ENCODE measurements at places on chromosomes 5 and 9.

DNA sequence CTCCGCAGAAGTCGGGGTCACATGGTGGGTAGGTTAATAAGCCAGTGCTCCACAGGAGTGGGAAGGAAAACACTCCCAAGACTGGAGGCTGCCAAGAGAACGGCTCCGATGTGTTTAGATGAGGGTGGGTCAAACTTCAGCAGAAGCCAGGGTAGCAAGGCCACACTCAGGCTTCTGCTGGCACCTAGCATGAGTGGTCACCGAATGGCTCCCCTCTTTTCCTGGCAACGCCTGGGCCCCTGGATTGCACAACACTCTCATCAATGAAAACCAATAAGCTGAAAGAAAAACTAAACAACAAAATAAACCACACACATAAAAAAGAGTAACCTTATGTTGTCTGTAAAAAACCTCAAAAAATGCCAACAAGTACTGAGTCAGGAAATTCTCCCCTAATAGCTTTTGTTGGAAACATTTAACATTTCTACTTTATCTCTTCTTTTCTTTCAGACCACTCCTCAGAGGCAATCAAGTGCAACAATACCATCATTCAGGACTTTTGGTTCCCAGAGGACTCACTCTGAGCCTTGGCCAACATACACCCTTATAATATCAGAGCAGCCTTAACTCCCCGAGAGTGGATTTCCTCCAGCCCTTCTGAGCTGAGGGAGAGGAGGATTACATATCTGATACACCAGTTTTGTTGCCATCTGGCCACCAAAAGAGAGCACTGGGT, 279.9 kb downstream of the ENC1 start:
- DNase-seq: no peak

DNA sequence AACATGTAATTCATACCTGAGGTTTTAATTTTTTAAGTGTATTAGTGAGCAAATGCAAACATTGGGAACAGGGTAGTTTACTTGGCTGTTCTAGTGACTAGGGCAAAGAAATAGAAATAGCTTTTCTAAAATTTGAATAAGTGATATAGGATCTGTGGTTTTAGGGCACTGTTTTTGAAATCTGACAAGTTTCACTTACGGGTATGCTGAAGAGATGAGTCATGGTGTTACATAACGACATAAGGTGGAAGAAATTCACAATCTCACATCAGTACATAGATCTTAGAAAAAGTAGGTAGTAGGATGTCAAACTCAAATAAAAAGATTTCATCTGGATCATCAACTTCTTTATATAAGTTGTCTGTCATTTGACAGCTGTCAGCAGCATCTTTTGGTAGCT, 772.3 kb downstream of the MAT2B start:
- no peak for DNase-seq

GRCh38 chr9:74958587-74958986, 5.9 kb upstream of the C9orf40 start:
- no peak for DNase-seq

DNA sequence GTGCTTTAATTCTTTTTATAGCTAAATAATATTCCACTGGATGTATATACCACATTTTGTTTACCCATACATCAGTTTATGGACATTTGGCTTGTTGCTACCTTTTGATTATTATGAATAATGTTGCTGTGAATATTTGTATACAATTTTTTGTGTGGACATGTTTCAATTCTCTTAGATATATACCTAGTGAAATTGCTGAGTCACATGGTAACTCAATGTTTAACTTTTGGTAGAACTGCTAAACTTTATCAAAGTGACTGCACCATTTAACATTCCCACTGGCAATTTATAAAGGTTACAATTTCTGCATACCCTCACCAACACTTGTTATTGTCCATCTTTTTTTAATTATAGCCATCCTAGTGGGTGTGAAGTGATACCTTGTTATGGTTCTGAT, 22.1 kb downstream of the IL31RA start:
- DNase-seq: no peak

DNA sequence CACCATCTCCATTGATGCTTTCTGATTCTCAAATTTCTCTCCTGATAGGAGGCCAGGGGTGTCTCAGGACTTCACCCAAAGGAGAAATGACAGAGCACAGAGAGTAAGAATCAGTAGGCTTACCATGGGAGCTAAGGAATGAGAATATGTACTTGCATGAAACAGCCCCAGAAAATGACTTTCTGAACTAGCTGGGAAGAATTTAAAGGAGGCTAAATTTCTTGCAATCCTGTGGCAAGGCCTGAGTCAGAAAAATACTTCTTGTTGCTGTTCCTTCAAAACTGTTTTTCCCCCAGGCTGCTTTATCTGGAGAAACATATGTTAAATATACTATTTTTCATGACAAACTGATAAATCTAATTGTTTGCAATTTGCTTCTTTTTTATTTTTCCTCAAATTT, 53.4 kb upstream of the FBXL7 start:
- no peak for DNase-seq

DNA sequence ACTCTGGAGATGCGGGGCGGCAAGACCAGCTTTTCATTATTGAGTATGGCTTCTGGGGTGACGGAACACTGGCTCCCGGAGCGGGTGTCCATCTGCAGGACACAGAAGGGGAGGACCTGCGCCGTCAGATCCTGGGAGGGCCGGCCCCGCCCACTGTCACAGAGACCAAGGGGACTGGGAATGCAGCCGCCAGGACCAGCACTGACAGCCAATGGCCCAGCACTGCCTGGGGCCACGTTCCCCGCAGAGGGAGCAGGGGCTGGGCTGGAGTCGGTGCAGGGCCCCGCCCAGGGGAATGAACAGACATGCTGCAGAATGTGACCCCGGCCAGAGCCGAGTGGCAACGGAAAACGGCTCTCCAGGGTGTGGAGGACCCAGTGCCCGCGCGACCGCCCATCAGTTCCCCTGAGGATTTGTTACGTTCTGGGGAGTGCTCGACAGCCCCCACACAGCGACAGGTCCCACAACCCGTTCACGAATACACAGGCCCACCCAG, at the start of gene ZDHHC11:
ZDHHC11 (minus strand) TSS at position 476 of the 496 bp plus-strand sequence; CDS start at position 92, 384 bp downstream.
- no peak for DNase-seq

- DNase-seq: no peak
These were observed 25.6 kb upstream of the GTF3C5 start for GRCh38 chr9:133004999-133005760.

- no peak for DNase-seq
These were observed 25.2 kb downstream of the GLT6D1 start for GRCh38 chr9:135613946-135614805.

GRCh38 chr9:133752739-133753446, 14.7 kb upstream of the SARDH start:
- no peak for DNase-seq

DNA sequence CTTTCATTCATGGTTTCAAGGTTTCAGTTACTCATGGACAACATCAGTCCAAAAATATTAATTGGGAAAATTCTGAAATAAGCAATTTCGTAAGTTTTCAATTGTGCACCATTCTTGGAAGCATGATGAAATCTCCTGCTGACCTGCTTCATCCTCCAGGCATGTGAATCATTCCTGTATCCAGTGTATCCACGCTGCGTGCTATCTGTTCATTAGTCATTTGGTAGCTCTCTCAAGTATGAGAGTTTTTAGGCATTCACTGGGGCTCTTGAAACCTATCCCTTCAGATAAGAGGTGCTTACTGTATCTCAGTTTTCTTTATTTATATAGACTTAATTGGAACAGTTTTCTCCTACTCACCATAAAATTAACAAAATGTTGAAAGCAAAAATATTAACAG, 293.0 kb downstream of the CDH12 start:
- DNase-seq: no peak

DNA sequence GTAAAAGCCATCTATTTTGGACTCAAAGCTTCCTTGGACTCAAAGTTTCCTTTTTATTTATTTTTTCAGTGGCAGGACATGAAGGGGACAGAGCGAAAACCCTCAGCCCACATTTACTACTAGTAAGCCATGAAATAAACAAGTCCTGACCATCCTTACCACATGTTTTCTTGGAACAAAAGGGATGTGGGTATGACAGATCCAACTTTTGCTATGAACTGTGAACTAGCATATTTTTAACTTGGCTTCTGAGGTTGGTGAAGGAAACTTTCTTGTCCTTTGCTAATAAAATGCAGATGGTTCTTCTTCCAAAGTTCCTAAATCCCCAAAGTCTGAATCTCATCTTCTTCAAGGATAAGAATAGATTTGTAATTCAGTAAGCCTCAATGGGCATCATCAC, 122.7 kb upstream of the TNC start:
- DNase-seq: peak; percentile 29

DNA sequence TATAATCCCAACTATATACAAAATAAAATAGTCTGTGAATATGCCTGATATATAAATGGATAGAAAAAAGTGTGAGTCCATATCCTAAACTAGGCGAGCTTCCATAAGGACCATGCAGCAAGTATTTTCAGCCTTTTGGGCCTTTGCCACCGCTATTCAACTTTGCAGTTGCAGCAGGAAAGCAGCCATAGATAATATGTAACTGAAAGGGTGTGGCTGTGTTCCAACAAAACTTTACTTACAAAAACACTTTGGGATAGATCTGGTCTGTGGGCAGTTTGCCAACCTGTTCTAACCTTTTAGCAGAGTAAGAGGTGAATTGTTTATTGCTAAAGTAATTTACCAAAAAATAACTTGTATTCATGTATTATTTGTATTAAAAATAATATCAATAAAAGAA, 127.8 kb upstream of the GPR151 start:
- no peak for DNase-seq

DNA sequence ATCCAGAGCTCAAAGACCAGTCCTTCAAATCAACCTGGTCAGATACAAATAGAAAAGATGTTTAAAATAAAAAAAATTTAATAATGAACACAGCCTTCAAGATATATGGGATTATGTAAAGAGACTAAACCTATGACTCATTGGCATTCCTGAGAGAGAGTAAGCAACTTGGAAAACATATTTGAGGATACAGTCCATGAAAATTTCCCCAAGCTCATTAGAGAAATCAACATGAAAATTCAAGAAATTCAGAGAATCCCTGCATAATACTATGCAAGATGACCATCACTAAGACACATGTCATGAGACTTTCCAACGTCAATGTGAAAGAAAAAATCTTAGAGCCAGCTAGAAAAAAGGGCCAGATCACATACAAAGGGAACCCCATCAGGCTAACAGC, 512.9 kb upstream of the PTGER4 start:
- no peak for DNase-seq

DNA sequence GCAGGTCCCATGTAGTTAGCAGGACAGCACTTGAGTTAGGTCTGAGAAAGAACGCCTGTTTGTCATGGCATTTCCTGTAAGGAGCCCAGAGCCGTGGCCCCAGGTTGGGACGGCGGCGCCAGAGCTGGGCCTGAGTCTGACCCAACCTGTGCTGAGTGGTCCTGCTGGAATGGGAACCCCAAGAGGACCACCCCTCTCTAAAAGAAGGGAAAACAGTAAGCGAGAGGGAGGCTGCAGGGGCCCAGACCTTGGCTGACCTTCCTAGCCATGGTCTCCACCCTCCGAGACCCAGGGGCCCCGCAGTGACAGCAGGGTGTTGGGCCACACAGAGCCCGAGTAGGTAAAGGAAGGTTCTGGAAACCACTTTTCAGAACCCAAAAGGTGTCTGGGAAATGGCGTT, 1.8 kb upstream of the LRRC14B start:
- DNase-seq: no peak

GRCh38 chr9:129351642-129352145, 173.6 kb upstream of the IER5L start:
- DNase-seq: no peak

- DNase-seq: no peak
These were observed 49.0 kb downstream of the C5orf15 start for GRCh38 chr5:133919148-133920136.

DNA sequence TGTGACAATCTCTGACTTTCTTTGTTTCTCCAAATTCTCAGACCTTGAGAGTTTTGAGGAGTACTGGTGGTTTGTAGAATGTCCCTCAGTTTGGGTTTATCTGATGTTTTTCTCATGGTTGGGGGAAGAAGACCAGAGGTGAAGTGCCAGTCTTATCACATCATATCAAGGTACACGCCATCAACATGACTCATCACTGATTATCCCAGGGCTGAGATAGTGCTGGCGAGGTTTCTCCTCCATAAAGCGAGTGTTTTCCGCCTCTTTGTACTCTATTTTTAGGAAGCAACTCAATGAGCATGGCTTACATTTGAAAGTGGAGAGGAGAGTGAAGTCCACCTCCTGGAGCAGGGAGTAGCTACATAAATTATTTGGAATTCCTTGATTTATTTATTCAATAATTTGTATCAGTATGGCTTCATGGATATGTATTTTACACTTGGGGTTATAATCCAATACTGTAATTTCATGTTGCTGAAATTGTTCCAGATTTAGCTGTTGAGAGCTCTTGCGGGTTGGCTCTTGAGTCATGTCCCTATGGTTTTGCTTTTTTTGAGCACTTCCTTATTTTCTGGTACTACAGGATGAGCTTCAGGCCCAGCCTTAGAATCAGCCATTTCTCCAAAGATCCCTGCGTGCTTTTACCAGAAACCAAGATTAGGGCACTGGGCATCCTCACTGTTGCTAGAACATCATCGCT, 23.9 kb downstream of the DCANP1 start:
- DNase-seq: peak; percentile 47

DNA sequence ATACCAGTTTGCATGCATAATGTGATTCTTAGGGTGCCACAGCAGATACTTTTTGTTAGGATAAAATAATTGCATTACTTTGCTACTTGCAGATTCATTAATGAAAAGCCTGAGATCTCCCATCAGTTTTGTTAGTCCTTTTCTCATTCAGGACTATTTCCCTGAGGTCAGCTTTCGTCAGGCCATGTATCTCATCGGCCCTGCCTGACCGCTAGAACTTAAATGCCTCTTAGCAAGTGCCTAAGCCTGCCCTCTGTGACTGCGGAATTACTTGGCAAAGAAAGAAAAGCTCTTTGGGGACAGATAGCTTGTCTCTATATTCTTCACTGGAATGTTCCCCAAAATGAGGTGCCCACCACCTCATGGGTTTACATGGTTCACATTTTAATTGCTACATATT, 147.8 kb downstream of the KCTD16 start:
- no peak for DNase-seq

GRCh38 chr5:67308988-67309688, 112.5 kb upstream of the CD180 start:
- no peak for DNase-seq

DNA sequence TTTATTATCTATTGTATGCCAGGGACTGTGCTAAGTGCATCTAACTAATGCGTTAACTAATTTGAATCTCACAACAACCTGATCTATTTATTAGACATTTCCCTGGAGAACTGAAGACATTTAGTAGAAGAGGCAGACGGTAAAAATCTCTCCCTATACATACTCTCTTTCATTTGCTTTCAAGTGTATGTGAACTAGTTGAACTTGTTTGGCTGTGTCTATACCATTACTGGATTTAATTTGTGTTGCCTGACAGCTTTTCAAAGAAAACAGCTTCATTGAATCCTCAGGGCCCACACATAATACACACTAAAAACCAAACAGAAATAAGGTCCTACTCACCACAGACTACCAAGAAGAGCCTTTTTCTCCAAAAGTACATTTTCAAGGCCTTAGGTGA, 133.6 kb upstream of the NR3C1 start:
- no peak for DNase-seq
